ENCODE measurements at places on chromosomes 1 and 21.

DNA sequence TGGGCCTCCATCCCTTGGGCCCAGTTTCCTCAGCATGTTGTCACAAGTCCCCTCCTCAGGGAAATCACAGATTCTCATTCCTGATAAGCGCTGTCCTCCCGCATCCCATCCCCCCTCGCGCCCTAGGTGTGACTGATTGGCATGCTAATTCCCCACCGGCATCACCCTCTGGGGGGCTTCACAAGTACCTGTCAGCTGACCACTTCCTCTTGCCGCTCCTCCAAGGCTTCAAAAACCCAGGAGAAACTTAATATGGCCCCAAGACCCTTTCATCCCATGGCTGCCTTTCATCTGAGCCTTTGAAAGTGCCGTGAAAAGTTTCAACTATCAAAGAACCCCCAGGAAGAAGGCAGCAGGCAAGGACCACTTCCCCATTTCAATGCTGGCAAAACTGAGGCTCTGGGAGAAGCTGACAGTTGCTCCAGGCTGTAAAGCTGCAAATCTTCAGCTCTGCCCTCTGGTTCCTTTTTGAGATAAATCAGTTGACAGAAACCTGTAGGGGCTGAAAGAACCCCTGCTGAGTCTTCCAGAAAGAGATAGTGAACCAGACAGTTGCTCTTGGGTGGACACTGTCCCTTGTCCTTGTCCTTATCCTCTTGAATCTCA, 12.8 kb upstream of the MIXL1 start:
- no peak for DNase-seq

- no peak for DNase-seq
Observed at GRCh38 chr21:45208627-45208951, 79.1 kb downstream of the POFUT2 start.

DNA sequence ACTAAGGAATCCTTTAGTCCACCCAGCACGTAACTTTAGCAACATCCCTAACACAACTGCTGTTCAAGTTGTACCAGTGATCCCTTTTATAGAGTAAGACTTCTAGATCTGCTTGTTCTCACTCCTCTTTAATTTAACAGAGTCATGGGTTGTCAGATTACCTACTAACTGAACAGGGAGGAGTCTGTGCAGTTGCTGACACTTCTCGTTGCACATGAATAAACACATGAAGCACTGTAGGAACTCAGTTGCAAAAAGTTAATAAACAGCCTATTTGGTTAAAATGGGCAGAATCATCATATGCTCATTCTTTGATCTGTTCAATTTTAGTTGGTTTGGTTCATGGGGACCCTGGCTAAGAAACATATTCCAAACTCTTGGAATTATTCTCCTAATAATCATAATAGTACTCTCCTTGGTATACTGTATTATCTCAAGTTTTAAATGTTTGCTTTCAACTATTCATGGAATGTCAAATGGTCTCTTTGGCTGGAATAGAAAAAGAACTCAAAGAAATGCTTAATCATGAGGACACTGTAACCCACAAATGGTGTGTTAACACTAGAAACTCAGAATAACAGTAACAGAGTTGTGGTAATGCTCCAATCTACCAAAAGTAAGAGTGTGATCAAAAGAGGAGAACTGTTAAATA, 15.6 kb downstream of the PLPPR5 start:
- no peak for DNase-seq

- no peak for DNase-seq
Observed at GRCh38 chr1:81811757-81812371, 11.1 kb downstream of the ADGRL2 start.

DNA sequence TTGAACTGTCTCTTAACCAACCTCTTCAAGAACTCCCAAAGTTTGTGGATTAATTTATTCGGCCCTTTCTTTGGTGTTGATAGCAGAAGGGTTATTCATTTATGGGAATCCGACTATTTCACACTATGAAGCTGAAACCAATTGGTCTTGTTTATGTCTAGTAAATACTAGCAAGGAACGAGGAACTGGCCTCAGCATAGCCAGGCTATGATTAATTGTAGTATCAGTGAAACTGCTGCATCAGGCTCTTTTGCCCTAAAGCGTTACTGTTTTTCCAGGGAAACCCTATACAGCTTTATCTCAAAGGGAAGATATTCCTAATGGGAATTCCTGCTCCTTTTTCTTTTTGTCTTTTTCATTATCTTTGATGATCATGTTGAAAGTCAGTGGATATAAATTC, 35.1 kb downstream of the CLEC20A start:
- no peak for DNase-seq

DNA sequence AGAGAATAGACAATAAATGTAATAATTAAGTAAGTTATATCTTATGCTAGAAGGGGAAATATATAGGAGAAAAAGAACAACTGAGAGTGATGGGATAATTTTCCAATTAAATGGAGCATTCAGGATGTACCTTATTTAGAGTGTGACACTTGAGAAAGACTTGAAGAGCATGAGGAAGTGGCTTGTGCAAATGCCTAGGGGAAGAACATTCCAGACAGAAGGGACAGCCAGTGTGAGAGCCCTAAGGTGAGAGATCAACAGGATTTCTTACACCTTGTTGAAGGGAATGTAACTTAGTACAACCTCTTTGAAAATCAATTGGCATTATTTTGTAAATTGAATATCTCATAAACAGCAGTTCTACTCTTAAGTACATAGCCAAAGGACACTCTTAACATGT, 28.8 kb upstream of the TSPAN2 start:
- DNase-seq = no peak

- DNase-seq = no peak
Observed at GRCh38 chr1:148161053-148161901, 9.2 kb upstream of the NBPF11 start.

DNA sequence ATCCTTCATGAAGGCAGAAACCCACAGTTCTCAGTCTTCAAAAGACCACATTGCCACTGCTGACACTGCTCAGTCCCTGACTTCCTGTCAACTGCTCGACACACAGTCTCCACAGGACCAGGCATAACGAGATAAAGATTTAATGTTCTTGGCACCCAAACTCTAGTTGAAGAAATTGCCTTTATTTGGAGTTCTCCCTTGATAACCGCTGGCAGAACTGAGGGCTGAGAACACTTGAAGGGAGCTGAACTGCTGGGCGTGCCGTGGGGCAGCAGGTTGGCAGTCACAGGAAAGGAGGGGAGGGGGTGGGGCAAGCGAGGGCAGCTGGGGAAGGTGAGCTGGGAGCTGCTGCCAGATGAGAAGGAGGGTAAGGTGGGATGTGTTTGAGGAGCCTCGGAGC, 15.9 kb downstream of the HENMT1 start:
- no peak for DNase-seq

- no peak for DNase-seq
Observed at GRCh38 chr1:167654975-167655575, 25.0 kb downstream of the RCSD1 start.

DNA sequence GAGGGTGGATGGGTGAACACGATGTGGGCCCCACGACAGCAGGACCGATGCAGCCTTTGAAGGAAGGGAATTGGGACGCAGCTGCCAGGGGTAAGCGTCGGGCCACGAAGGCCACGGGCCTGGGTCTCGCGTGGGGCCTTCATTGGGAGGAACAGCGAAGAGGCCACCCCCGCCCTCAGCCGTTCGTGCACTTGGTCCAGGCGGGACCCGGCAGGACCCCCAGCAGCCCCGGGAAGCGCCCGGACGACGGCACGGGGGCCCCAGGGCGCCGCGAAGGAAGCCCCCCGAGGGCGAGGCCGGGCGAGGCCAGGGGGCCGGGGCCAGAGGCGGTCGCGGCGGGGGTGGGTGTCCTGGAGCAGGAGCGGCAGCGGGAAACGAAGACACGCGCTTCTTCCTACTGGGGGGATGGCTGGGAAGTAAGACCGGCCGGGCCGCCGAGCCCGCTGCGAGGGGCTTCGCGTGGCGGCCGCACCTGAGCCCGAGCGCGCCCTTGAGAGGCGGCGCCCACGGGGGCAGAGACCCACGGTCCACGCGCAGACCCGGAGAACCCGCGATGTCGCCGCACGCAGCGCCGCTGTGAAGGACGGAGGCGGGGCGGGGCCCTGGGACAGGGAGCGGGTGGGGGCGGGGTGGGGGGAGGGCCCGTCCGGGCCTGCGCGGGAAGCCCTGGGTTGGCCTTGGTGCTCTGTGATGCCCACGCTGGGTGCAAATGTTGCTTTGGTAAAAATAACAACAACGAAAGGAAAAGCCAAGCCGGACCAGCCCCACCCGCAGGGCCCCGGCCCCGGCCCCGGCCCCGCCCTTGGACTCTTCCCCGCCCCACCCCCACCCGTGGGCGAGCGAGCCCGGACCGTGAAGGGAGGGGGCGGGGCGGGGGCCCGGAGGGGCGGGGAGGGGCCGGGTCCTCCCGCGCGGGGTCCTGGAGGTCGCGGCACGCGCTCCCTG, 56.0 kb upstream of the ADARB1 start:
- DNase-seq = no peak

GRCh38 chr1:69263921-69264391, 303.8 kb upstream of the LRRC7 start:
- DNase-seq = no peak

GRCh38 chr1:208184966-208185654, 59.1 kb downstream of the PLXNA2 start:
- DNase-seq = no peak

GRCh38 chr1:61388566-61388965, 306.2 kb downstream of the NFIA start:
- no peak for DNase-seq

GRCh38 chr1:8283058-8283884, 34.6 kb upstream of the SLC45A1 start:
- no peak for DNase-seq

DNA sequence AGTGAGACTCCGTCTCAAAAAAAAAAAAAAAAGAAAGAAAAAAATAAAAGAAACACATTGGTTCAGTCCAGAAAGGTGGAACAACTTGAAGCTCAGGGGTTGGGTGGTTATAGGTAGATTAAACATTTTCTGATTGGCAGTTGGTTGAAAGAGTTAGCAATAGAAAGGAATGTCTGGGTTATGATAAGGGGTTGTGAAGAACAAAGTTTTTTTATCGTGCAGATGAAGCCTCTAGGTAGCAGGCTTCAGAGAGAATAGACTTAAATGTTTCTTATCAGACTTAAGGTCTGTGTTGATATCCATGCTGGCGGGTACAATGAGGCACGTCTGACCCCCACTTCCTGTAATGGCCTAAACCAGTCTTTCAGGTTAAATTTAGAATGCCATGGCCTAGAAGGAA, 45.0 kb upstream of the PDE9A start:
- no peak for DNase-seq

- DNase-seq = no peak
Observed at GRCh38 chr1:90325168-90325567, 330.3 kb downstream of the ZNF326 start.

DNA sequence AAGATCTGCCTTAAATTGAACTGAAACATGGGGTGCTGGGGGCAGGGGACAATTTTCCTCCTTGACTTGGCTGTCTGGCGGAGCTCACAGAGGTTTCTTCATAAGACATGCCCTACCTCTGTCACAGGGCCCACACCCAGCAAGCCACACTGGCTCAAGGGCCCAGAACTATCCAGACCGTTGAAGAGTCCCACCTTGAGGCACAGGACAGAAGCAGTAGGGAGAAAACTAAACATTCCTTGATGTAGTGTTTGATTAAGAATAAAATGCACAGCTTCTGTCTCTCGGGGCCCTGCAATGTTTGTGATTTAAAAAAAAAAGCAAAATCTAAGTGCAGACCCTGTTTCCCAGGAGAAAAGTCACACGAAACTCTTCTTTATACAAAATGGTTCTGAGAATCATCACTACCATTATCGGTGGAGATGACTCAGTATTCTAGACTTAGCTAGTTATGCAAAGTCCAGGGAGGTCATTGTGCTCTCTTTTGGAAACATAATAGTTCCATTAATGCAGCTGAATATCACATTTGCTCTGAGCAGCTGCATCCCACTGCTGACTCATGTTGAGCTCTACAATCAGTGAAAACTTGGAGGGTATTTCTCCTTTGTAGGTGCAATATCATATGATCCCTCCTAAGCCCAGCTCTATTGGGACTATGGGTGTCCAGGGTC, 53.6 kb upstream of the DIRAS3 start:
- no peak for DNase-seq

- DNase-seq = no peak
Observed at GRCh38 chr1:211327346-211327921, 801 bp downstream of the TRAF5 start.

GRCh38 chr1:211781260-211781659, 49.3 kb downstream of the LPGAT1 start:
- DNase-seq = no peak

- DNase-seq = peak; percentile 20
Observed at GRCh38 chr1:147598621-147599361, 57.5 kb downstream of the BCL9 start.

DNA sequence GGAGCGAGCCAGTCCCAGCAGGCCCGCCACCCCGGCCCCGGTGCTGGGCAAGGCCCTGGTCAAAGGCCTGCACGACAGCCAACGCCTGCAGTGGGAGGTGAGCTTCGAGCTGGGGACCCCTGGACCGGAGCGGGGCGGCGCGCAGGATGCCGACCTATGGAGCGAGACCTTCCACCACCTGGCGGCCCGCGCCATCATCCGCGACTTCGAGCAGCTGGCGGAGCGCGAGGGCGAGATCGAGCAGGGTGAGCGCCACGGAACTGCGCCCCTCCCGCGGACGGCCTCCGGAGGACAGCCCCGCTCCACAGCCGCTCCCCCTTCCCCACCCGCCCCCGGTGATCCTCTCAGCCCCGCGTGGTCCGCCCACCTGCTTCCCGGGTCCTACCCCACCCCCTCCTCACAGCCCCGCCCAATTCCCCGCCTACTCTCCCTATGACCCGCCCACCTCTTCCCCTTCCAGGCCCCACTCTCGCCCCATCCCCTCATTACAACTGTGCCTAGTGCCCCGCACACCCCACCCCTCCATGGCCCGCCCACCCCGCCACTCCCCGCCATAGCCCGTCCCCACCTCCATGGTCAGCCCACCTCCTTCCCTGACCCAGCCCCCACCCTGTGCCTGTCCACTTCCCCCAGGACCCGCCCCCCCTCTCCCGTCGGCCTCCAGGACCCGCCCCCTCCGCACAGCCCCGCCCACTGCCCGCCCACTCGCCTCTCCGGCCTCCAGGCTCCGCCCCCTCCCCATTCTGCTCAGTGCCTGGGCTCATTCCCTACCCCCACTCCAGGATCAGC, 52.7 kb downstream of the VWA5B1 start:
- DNase-seq = peak; percentile 36

DNA sequence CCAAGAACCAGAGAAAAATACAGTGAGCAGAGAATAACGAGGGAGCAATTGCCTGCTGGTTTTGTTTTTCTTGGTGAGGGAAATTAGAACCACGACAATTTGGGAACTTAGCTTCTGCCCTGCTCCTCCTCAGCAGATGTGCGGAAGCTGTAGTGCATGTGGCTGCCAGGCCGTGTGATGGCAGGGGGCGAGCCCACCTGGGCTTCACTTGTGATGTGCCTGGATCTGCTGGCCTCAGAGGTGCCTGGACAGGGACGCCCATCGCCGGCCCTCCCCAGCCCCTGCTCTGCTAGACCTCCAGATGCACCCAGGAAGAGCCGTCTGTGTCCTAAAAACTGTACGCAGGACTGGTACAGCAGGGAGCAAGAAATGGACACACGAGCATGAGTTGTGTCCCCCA, 28.5 kb upstream of the C1orf174 start:
- DNase-seq = no peak

DNA sequence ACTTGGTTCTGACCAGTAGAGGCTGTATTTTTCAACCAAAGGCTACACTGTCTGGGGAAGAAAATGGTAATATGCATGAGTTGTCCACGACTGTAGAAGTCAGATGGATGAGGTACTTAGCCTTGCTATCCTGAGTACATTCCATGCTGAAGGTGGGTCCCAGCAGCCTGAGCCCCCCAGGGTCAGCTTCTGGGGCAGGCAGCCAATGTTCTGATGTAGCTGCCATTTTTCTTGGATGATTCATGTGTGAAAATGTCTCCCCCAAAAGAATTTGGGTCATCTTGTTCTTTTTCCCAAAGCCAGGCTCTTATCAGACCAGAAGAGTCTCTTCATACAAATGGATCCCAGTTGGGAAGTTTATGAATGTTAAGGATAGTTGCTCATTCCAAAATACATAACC, 172.2 kb upstream of the UBE2U start:
- DNase-seq = no peak

Data from stimulated activated CD4-positive, alpha-beta T cell treated with anti-CD3 and anti-CD28 coated beads, Interleukin-1b, Interleukin-23, amount 100 ng/mL, for 4 hours (primary cell).